Body of pancreas (tissue), 4 donors: ENCODE measurements at places on chromosomes 5 and 9. TPM values are rescaled to one million over a fixed set of nuclear protein-coding genes. Genes with fewer than 3 reads are reported as not detected.

FIBCD1 gene
- total RNA-seq = 0.78 TPM

FBP1 gene
- total RNA-seq = 28.5 TPM

DNA sequence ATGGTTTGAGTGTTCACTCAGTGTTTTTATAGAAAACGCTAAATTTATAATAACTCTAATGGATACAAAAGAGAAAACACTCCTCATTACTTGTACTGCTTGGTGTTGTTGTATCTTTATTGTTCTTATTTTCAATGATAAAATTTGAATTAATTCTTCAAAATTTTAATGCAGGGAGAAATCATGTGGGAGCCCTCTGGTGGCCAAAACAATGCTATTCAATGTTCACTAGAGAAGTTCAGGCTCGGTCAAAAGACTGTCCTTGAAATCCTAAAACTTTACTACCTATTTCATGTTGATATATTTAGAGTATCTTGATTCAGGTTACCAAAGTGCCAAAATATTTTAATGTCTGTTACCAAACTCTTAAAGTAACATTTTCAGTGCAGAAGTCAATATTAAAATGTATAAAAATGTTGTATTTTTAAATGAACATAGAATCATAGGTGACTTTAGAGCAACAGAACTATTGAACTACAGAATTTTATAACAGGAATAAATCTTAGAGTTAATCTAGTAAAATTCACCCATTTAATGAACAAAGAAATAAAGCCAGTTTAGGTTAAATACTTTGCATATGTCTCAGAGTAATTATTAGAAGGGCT, 1259.8 kb downstream of the PTPRD start:
- DNase-seq = no peak
- H3K27me3 ChIP-seq = no peaks in the 10 kb centered on the region
- no peak overlapping the region for H3K4me3 ChIP-seq

SUSD3 gene
- total RNA-seq = not detected

DNA sequence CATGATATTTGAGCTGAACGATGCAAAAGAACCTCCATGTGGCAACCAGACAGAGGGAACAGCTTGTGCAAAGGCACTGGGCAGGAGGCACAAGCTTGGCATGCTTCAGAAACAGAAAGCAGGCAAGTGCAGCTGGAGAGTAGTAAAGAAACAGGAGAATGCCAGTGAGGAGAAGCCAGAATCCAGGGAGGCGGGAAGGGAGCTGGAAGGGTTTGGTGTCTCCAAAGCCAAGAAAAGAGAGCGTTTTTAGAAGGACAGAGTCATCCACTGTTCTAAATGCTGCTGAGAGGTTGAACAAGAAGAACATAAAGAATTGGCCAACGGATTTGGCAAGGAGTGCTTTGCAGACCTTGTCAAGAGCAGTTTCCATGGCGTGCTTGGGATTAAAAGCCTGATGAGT, 124.7 kb downstream of the TLE1 start:
- H3K27me3 ChIP-seq = no peaks in the 10 kb centered on the region
- no peak overlapping the region for H3K4me3 ChIP-seq
- no peak overlapping the region for H3K27ac ChIP-seq
- no peak for DNase-seq
- H3K36me3 ChIP-seq = no peaks in the 10 kb centered on the region

SPINK9 gene
- total RNA-seq = not detected

PDE6A gene
- not detected for total RNA-seq
